Hindlimb muscle (tissue), 1 donor: ENCODE measurements at places on chromosomes 5 and 9. TPM values are rescaled to one million over a fixed set of nuclear protein-coding genes. Genes with fewer than 3 reads are reported as not detected.

PKN3 gene
- 8.6 TPM for polyA plus RNA-seq

RIGI gene
- polyA plus RNA-seq = 6.9 TPM

KIF12 gene
- polyA plus RNA-seq = 0.52 TPM

TMEM171 gene
- 0.88 TPM for polyA plus RNA-seq

TEX48 gene
- polyA plus RNA-seq = not detected

PKD2L2 gene
- polyA plus RNA-seq = 0.74 TPM

KCNT1 gene
- 16.8 TPM for polyA plus RNA-seq

CARD6 gene
- polyA plus RNA-seq = 1.8 TPM

ATOX1 gene
- 44.0 TPM for polyA plus RNA-seq

OR1Q1 gene
- not detected for polyA plus RNA-seq

SPDL1 gene
- 16.1 TPM for polyA plus RNA-seq

- no peak for DNase-seq
Measured at GRCh38 chr5:88142886-88143692, 125.6 kb downstream of the TMEM161B start.

- peak; percentile 65 for DNase-seq
Measured at GRCh38 chr5:32092938-32093812, 80.9 kb downstream of the GOLPH3 start.

GRCh38 chr5:160118349-160119141 is 705 bp downstream of the PWWP2A start:
- DNase-seq = peak; percentile 22

GRCh38 chr5:117191251-117191650 is 616.6 kb upstream of the SEMA6A start:
- no peak for DNase-seq

DNA sequence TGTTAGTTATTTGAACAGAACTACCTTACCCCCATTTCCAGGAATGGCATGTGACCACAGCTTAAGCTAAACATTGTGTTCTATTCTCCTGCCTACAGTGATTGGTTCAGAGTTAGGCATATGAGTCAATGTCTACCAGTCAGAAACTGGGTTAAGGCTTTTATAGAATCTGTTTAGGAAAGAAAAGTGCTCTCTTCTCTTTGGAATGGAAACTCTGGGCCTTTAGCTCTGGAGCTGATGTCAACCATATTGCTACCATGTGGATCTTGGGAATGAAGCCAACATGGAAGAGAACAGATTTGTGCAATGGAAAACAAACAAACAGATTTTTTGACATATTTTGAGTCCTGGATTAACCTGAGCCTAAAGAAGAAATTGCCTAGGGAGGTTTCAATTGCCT is 488.9 kb upstream of the TNC start:
- no peak for DNase-seq

DNA sequence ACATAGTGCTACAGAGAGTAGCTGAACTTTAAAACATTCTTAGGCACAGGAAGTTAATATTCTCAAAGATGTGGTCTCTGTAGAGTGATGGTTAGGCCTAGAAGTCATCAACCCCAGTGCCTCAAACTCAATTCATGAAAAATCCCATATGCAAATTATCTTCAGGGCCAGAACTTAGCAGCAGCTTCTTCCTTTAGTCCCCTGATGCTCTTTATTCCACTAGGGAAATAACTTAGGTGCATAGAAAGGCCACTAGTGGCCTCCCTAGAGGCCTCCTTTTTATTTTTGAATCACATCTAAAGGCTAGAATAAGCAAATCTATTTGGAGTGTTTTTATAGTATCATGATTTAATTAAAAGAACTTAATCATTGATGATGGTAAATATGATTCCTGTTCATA is 88.3 kb downstream of the GIN1 start:
- DNase-seq = no peak

- DNase-seq = no peak
Measured at GRCh38 chr9:106896695-106897094, 33.7 kb downstream of the ZNF462 start.

DNA sequence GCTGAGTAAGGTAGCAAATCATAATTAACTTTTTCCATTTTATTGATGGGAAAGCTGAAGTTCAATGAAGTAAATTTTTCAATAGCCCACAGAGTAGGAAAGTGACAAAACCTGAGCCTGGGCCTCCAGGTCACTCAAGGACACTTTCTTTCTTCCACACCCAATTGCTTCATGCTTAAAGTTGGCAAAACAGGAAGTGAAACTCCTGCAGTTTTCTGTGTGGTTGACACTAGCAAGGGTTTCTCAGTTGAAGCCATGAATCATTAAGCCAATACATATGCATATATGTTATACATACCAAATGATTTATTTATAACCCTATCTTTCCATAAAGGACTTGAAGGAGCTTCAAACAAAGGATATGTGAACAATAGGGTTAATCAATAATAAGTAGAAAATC is 13.9 kb downstream of the TLR4 start:
- DNase-seq = peak; percentile 28

GRCh38 chr5:76818844-76819831 is at the start of gene F2RL1:
TSS of gene F2RL1 (plus strand) at chr5:76819030. CDS start at chr5:76819183, 153 bp downstream.
- no peak for DNase-seq

DNA sequence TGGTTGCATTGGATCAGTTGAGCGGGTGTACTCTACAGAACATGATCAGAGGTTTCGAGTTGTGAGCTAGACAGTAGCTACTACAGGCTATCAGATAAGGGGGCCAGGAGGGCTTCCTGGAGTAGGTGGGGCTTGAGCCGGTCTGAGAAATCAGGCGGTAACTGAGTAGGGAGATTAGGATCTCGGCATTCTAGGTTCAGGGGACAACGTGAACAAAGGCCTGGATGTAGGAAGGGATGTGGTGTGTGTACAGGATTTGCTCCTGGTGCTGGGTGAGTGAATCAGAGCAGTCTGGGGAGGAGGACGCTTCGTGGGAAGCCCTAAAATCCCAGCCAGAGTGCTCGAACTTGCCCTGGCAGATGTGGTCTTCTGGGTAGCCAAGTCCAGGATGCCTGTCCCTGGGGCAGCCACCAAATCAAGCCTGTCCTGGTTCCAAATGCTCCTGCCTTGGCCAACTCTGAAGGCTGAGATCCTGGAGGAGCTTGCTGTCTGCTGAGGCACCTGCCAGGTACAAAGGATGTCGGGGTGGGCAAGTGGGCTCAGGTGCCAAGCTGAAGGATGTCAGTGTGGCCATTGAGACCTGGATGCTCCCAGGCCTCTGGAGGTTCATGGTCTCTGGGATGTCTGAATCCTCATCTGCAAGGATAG is 33.4 kb downstream of the STC2 start:
- no peak for DNase-seq

DNA sequence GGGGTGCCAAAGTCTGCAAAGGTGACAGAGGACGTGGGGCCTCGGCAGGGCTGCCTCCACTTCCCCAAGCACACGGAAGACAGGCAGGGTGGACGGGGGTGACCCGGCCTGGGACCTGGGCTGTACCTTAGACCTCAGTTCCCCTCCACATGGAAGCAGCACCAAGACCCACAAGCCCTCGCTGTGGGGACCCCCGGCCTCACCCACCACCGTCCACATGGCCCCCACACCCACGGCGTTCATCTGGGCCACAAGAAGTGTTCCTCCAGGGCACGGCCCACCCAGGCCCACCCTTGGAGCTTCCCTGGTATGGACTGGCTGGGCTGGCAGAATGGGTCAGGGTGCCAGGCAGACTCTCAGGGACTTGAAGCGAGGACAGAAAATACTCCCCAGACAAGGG is 45.8 kb upstream of the NKD2 start:
- no peak for DNase-seq

DNA sequence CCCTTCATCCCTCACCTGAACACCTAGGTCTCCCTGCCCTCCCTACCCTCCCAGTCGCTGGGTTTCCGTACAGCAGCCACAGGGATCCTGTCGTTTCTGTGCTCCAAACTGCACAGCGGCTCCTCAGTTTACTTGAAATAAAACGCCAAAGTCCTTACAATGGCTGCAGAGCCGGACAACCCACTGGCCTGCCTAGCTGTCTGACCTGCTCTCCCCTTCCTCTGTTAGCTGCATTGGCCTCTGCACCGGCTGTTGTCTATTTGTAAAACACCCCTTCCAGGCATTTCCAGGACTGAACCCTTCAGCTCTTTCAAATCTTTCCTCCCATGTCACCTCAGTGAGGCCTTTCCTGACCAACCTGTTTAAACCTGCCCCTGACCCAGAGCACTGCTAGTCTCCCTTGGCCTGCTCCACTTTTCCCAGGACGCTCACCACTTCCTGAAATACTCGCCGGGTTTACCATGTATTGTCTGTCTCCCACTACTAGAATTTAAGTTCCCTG is 9.1 kb upstream of the MGAT1 start:
- no peak for DNase-seq

DNA sequence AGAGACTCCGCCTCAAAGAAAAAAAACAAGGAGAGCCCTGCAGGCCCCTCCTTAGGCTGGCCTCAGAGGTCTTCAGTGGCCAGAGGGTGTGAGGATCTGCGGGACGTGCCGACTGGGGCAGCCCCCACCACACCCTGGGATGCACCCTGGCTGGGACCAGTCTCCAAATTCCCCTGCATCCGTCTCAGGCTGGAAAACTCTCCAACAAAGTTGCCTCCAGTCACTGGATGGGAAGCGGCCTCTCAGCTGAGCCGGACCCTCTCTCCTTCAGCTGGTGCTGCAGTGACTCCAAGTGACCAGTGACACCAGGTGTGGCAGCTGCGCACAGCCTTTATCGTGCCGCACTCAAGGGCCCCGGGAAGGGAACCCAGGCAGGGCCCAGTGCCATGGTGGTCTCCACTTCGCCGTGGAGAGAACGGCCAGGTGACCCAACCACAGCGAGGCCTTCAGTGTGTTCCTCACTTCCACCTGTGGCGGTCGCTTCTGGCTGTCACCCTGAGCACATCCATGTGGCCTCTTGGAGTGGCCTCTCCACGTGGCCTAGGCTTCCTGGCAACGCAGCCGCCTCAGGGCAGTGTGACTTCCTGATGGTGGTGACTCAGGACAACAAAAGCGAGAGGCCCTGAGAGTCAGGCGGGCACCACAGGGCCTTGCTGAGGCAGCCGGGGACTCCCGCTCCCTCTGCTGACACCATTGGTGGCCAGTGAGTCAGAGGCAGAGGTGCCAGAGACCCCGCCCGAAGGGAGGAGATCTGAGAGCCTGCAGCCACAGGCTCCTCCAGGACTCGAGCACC is 19.3 kb upstream of the CAMSAP1 start:
- no peak for DNase-seq

DNA sequence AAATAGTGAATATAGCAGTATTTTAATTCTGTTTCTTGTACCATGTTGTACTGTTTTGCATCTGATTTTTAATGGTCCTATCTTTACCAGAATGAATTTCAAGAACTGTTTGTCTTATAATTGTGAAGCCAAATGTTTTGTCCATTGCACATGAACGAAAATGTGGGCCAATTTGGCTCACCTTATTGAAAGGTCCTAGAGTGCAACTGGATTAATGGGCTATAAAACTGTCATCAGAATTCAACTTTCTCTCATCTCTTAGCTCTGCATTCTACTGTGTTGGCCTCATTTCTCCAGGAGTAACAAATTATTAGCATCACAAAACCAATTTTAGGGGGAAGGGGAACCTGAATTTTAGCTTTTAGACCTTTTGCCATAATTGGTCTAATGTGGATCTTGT is 179.4 kb upstream of the NUDT12 start:
- no peak for DNase-seq

DNA sequence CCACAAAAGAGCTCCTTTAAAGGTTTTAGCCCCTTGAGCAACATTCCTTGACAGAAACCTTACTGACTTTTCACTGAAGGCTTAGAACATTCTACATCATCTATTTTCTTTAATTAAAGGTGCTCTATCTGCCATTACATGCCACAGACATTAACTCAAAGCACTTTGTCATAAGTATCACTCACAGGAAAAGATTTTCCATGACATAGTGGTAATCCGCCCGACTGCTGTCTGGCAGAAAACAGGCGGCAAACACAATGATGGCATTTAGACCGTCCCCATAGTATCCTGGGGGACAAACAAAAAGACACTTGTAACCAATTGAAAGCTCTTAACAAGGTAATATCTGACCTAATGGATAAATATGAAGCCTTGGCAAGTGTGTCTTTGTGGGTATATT is 126.2 kb upstream of the PCA3 start:
- no peak for DNase-seq

- no peak for DNase-seq
Measured at GRCh38 chr9:33332011-33332410, 41.7 kb downstream of the NFX1 start.

DNA sequence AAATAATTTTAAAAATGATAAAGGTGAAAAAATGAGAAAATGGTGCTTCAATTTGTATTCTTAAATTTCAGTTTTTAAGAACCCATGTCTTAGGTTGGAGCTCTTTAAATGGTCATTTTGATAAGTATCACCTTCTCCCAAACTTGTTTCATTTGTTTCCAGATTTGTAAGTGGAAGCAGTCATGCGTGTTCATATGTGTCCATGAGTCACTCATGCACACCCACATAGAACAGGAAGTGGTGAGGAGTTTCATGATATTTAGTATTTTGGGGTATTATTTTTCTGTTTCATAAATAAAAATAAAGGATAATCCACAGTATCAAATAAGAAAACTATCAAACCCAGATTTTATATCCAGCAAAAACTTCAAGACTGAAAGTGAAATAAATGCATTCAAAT is 570.4 kb upstream of the ST8SIA4 start:
- no peak for DNase-seq

GRCh38 chr5:79105868-79106267 is 5.7 kb upstream of the BHMT start:
- DNase-seq = no peak

- DNase-seq = no peak
Measured at GRCh38 chr9:6975198-6975597, 217.4 kb downstream of the KDM4C start.

DNA sequence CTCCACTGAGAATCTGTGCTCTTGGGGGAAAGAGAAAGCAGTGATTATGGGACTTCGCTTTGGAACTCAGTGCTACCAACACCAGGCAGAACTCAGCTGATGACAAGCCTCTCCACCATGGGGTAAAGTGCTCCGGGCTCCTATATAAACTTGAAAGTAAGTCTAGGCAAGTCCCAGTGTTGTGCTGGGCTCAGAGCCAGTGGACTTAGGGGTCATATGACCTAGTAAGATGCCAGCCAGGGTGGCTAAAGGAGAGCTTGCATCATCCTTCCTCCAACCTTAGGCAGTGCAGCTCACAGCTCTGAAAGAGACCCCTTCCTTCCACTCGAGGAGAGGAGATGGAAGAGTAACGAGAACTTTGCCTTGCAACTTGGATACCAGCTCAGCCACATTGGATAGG is 35.1 kb upstream of the FREM1 start:
- DNase-seq = no peak

DNA sequence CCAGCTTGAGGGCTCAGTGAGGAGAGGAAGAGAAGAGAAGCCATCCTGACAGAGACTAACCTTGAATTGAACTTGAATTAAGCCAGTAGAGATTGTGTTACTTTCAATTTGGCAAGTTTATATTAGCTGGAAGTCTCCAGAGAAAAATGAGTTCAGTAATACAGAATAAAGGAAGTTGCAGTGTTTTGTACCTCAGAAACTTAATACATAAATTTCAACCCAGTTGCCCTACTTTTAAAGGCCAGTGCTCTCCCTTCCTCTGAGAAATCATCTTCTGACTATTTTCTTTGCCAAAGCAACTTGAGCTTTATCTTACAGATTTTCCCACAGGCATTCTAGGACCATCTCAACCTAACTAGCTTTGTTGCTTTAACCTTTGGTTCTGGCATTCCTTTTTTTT is 231.0 kb upstream of the GAS1 start:
- DNase-seq = no peak

GRCh38 chr5:141547921-141548320 is 59.0 kb downstream of the PCDHGC5 start:
- DNase-seq = no peak

GRCh38 chr9:135991771-135992170 is 30.6 kb upstream of the UBAC1 start:
- DNase-seq = no peak

GRCh38 chr9:134722120-134722701 is 80.6 kb downstream of the COL5A1 start:
- no peak for DNase-seq
